ENCODE measurements at places on chromosomes 12 and 14. TPM values are rescaled to one million over a fixed set of nuclear protein-coding genes. Genes with fewer than 3 reads are reported as not detected.

DNA sequence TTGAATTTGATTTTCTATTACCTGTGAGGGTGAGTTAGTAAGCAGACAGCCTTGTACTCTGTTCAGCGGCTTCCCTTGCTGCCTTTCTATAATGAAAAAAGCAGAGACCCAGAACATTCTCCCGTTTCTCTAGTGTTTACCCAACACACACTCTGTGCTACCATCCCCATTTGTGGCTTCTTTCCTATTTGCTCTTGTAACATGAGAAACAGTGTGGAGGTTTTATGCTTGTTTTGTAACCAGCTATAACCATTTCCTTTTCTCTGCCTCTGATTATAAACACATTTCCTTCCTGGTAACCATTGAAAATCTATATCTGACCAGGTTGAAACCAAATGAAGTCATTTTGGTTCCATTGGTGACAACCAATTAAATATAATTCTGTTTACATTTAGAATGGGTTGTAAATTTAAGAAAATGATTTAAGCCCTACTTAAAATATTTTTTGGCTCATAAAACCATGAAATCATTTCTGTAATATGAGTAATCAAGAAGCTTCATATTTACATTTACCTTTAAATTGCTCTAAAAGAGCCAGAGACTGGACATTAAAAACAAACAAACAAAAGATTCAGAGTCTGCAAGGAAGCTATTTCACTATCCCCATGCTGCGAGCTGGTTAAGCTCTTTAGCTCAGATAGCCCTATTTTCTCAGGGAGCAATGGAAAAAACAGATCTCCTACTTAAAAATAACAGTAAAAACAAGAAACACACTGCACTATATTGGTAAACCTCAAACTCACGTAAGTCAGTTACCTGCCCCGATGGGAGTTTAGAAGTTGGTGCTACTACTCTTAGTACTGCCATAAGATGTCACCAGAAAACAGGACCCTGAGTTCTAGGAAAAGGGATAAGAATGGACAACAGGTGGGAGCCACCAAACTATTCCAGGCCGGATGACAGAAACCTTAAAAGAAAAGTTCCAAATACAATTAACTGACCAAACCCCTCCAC is 206.5 kb upstream of the EEA1 start:
- DNase-seq: no peak

- no peak for DNase-seq
These were observed 41.6 kb downstream of the USP15 start for GRCh38 chr12:62301799-62302133.

- no peak for DNase-seq
These were observed 51.3 kb upstream of the KCNA1 start for GRCh38 chr12:4858386-4858785.

- no peak for DNase-seq
These were observed 61.6 kb upstream of the DAAM1 start for GRCh38 chr14:59126714-59127436.

DNA sequence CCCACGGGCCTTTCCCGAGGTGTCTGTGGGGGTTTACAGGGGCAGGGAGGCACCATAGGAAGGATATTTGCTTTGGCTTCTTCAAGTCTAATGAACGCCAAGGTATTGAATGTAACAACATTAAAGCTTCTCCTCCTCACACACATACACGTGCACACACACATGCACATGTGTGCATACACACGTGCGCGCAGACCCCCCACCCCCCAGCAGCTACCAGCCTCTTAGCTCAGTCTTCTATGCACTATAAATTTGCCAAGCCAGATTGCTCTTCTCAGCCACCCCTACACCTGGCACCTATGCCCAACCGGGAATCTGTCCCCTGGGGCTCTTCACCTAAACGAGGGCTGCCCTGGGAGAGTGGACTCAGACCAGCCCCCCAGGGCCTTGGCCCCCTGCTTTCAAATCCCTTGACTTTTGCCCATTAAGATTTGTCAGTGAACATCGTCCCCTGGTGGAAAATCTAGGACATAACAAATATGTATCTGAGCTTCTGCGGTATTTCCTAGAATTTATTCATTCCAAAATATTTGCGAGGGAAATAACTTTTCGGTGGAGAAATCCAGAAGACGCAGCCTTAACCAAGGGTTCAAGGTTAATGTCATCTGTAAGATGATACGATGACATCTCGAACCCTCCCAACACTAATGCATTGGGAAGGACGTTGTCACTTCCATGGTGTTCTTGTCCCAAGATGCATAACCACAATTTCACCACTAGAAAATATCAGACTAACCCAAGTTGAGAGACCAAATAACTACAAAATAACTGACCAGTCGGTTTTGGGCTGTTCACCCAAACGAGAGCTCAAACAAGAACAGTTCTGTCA is 330.4 kb downstream of the MED13L start:
- DNase-seq: no peak

DNA sequence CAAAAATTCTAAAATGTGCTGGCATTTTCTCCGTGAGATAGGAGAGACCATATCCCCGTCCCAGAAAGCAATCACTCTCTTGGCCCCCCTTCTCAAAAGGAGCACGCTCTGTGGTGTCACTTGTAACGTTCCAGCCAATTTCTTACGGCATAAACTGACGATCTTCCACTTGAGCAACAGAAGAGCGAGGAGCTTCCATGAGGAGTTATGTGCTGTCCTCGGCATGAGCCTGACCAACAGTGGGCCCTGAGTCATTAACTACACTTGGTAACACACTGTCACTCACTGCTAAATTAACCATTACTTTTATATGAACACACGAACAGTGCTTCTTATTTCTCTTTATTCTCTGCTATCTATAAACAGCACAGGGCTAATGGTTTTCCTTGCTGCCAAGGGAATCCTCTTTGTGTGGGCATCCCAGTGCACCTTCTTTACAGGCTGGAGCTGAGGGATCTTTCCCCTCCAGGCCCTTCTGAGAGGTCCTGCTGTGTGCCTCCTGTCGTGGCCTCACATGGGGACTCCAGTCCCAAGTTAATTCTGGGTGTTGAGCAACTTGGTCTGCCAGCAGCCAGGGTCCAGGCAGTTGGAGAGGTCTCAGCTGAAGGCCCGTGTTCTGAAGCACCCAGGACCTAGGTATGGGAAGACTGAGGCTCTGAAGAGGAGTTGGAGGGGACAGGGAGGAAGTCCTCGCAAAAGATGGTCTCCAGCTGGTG is 9.4 kb downstream of the SLC6A13 start:
- no peak for DNase-seq

The CCDC38 gene
- 0.40 TPM for total RNA-seq

The IFI27 gene
- total RNA-seq: 219 TPM

The GNB3 gene
- 7.1 TPM for total RNA-seq

GRCh38 chr12:72271451-72272090 is 599 bp upstream of the TRHDE start:
- DNase-seq: no peak

DNA sequence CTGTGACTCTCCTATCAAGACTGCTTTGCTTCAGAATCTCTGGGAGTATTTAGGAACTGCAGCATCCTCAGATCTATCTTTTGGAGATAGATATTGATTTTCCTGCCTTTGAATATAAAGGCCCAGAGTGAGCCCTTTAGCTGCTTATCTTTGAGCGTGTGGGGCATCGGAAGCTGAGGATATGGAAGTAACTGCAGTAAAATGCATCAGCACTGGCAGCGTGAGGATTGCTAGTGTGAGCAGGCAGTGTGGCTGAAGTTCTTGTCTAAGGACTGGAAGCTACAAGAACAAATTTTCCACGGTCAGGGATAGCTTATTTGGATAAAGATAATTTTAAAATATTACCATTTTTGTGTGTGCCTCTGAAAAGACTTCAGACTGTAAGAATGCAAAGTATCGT is 474.7 kb downstream of the NPAS3 start:
- no peak for DNase-seq

The SMCO2 gene
- 0.40 TPM for total RNA-seq

The PTHLH gene
- 8.3 TPM for total RNA-seq

The TBX3 gene
- total RNA-seq: 26.3 TPM

GRCh38 chr12:105937009-105937408 is 201.7 kb downstream of the NUAK1 start:
- DNase-seq: no peak

GRCh38 chr12:40287369-40287975 is 62.7 kb downstream of the LRRK2 start:
- DNase-seq: no peak

The LYZ gene
- total RNA-seq: 112 TPM

Measured in sciatic nerve (tissue), 2 donors.